Ammon's horn (tissue), 1 donor: ENCODE measurements at places on chromosomes 7 and 10.

GRCh38 chr7:97513326-97513725, 218.6 kb upstream of the TAC1 start:
- DNase-seq = peak; percentile 13

DNA sequence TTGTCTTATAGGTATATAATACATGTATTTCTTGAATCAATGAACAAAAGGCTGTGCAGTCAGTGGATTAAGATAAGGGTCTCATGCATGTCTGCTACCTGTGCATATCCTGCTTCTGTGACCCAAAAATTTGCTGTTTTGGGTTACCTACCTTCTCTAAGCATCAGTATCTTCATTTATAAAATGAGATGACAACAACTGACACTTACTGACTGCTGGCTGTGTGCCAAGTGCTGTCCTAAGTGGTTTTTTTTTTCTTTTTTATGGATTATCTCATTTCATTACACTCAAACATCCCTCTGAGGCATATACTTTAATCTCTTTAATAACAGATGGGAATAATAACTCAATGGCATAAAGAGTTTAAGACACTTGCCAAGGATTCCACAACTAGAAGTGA, 2.1 kb downstream of the PDK4 start:
- DNase-seq = no peak

DNA sequence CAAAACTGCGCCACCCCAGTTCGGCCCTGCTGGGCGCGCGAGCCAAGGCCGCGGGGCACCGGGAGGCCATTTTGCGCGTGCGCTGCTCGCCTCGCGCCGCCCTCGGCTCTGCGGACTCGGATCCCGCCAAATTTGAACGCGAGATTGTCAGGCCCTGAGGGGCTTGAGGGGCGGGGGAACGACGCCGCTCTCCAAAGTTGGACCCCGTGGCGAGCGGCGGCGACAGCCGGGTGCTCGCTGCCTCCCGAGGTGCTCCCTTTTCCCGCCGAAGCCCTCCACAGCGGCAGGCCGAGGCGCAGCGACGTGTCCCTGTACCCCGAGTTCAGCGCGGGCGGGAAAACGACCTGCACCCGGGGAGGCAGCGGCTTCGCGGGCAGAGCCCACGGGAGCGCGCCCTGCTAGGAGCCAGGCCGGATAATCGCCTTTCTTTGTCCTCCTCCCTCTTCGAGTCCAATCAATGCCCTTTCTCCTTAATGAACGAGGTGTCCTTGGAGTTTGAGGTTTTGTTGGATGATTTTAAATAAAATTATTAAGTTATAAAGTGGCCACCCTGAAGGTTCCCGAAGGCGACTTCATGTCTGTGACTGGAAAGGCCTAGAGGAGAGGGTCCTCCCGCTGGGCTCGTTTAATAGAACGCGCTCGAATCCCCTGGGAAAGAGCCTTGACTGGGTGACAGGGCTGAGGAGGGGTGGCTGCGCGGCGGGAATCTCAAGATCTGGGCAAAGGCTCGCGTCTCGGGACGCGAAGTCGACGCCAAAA, 10.7 kb upstream of the SPAG6 start:
- DNase-seq = no peak

DNA sequence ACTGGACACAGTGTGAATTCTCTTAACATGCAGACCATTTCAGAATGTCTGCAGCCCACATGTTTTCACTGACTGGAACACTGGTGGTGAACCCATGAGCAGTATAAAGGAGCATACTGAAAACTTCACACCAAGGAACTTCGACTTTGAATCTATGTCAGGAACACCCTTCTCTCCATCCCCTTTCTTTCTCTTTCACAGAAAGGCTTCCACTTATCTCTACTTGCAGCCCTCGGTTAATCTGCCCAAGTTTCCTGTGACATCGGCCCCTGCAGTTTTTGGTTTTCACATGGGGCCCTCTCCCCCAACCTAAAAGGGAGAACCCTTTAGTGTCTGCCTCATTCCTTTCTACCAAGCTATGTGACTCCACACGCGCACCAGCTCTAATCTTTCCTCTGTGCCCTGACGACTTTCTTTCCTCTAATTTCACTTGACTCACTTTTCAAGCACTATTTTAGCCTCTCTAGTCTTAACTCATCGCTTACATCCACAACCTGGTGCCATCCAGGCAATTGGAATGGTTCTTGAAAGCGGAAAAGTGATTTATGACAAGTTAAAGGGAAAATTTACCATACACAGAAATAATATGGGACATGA, 70.1 kb downstream of the RELN start:
- no peak for DNase-seq
